ENCODE measurements at places on chromosomes 5 and 9.

- DNase-seq, result no peak
These were observed 107.8 kb downstream of the THBS4 start for GRCh38 chr5:80142996-80143395.

DNA sequence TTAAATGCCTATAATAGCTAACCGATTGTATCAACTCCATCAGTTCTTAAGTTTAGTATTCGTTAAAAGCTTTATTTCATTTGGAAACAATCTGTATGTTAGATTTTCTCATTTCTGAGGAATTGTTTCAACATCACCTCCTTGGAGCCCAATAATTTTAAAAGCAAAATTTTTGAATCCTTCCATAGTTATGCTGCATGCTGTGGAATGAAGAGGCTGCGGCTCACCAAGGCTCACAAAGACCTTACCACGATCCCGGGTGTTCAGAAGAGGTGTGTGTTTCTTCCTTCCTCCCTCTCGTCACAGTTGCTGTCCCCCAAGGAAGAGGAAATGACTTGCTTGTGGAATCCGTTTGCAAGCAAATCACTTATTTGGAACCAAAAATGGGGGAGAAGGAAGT is 143.8 kb downstream of the FGF1 start:
- no peak for DNase-seq

- peak; percentile 28 for DNase-seq
These were observed 40.7 kb downstream of the F2RL2 start for GRCh38 chr5:76582230-76583162.

GRCh38 chr9:130561056-130561455 is 18.3 kb upstream of the FUBP3 start:
- peak; percentile 94 for DNase-seq

- DNase-seq, result no peak
These were observed 8.4 kb downstream of the ZNF474 start for GRCh38 chr5:122137702-122138101.
